Posterior vena cava (tissue), 2 donors: ENCODE measurements at places on chromosomes 3 and 15. TPM values are rescaled to one million over a fixed set of nuclear protein-coding genes. Genes with fewer than 3 reads are reported as not detected.
A peak's percentile ranks its signal among the peaks of the same experiment; 100 is the strongest.

GRCh38 chr15:56040081-56041035, 46.9 kb upstream of the NEDD4 start:
- DNase-seq: no peak

DNA sequence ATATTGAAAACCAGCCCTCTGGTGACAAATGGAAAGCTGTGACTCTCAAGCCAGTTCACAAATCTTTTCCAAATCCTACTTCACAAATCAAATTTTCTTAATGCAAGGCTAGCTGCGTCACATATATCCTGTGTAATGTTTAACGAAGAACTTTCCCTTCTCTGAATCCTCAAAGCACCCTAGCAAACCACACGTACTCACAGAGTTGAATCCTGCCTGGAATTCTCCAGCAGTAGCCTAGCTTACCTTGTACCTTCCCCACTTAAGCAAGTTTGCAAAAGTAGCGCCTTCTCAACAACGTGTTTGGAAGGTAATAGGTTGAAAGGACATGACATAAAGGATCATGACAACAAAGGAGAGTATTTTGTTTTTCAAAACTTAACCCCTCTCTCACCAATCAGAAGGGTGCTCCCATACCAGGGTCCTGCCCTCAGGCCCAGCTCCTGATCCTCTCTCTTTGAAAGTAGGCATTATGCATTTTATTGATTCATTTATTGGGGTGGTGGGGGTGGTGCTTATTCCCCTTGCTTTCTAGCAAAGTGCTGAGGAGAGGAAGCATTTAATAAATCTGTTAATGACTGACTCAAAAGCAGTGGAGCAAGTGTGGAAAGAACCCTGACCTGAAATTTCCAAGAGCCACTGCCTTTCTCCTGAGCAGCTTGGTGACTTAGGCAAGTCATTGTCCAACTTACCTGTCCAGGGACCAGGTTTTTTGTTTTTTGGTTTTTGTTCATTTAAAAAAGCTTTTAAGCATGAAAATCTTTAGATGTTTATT, 531.6 kb downstream of the MECOM start:
- no peak for DNase-seq

- no peak for DNase-seq
Measured at GRCh38 chr3:132726341-132726823, 4.2 kb upstream of the NPHP3 start.

Gene LSAMP
- total RNA-seq: 3.7 TPM

DNA sequence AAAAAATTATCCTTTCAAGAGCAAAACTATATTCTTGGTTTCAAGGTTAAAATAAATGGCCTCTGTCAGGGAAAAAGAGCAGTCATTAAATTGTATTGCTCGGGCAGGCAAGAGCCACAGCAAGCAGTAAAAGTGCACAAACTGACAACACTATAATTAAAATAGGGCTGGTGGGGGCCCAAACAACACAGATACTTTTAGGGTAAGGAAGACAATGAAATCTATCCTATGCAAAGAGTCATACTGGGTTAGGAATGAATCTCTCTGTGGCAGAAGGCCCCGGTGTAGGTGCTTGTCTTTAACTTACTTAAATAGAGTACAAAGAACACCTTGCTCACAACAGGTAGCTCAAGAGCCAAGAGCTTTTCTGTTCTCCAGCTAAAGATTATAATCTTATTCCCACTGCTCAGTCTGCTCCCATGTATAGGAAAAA, 94.7 kb downstream of the DLG1 start:
- no peak for DNase-seq

DNA sequence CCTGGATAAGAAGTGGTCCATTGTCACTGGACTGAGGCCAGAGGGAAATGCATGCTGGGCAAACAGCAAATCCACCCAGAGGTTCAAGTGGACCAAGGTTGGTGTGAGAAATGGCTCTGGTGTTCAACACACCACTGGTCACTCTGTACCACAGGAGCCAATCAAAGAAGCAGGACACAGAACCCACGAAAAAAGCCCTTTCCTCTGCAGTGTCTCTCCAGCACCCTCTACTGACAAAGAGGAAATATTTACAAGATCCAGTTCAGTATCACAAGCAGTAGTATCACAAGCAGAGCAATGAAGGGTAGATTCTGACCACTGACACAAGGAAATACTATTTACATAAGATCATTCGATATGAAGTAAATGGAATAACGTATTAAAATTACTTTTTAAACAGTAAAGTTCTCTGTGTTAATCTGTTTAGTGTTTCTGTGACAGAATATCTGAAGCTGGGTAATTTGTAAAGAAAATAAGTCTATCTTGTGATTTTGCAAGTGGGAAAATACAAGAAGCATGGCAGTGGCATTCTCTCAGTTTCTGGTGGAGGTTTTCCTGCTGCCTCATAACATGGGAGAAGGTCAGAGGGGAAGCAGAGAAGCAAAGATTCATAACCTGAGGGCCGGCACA, 390.7 kb downstream of the EFHB start:
- DNase-seq: no peak

Gene EPHB3
- total RNA-seq: 10.8 TPM

DNA sequence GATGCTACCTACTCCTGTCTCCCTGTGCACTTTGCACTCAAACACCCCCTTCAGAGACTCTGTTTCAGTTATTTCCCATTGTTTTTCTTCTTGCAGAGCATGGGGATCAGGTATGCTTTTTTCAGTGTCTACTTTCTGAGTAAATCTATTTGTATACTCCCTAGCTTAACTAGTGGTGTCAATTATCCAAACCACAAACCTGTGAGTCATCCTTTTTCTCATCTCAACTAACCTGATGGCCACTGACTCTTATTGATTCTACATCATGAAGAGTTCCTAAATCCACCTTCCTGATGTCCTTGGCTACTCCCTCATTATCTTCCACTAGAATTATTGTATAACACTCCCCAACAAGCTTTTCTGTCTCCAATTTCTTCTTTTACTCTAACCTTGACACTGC, 68.0 kb downstream of the DIPK2A start:
- no peak for DNase-seq

GRCh38 chr15:74343797-74344127, 23.7 kb downstream of the CYP11A1 start:
- DNase-seq: peak; percentile 35

DNA sequence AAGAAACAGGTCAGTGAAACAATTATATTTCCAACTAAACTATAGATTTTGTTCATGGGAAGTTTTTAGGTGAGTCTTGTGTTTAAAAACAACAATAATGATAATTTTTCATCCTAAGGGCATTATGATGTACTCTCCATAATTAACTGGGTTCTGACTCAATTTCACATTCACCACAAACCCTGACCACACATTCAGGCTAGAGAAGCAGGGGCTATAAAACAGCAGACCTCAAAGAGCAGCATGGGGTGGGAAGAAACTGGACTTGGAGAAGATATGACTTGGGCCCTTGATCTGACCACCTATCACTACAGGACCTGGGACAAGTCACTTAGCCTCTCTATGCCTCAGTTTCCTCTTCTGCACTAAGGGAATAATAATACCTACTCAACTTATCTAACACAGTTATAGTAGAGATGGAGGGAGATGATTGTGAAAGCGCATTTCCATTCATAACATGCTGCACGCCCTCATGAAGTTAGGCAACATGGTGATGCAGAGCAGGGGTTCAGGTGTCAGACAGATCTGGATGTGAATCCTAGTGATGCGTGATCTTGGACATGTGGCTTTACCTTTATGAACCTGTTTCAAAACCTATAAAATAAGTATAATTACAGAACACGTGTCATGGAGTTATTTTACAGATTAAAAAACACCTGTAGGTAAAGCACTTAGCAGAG, 63.0 kb upstream of the ACP3 start:
- DNase-seq: no peak
